ENCODE measurements at places on chromosomes 5 and 9.

GRCh38 chr9:114504341-114505186, 709 bp downstream of the WHRN start:
- peak; percentile 47 for DNase-seq

DNA sequence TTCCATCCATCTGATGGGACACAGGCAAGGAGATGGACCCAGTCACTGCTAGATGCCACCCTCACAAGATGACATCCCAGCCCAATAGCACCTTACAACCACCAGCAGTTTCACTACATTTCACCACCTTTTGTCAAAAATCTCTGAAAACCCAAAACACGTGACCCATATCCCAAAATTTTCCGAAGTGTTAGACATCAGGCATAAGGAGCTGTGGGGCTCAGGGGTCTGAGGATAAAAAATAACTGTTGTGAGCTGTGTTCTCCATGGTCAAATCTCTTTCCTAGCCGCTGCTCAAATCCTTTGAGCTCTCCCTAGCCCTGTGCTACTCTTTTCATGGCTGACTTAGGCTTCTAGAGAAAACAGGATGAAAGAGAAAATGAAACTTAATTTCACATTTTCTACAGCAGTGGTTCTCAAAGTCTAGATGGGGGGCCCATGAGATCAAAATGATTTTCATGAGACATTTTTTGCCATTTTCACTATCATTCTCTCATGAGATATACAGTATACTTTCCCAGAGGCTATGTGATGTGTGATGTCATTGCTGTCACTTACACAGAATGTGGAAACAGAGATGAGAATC, 40.7 kb downstream of the TIMD4 start:
- DNase-seq = no peak

GRCh38 chr5:73612799-73613198, 13.2 kb upstream of the ARHGEF28 start:
- no peak for DNase-seq

DNA sequence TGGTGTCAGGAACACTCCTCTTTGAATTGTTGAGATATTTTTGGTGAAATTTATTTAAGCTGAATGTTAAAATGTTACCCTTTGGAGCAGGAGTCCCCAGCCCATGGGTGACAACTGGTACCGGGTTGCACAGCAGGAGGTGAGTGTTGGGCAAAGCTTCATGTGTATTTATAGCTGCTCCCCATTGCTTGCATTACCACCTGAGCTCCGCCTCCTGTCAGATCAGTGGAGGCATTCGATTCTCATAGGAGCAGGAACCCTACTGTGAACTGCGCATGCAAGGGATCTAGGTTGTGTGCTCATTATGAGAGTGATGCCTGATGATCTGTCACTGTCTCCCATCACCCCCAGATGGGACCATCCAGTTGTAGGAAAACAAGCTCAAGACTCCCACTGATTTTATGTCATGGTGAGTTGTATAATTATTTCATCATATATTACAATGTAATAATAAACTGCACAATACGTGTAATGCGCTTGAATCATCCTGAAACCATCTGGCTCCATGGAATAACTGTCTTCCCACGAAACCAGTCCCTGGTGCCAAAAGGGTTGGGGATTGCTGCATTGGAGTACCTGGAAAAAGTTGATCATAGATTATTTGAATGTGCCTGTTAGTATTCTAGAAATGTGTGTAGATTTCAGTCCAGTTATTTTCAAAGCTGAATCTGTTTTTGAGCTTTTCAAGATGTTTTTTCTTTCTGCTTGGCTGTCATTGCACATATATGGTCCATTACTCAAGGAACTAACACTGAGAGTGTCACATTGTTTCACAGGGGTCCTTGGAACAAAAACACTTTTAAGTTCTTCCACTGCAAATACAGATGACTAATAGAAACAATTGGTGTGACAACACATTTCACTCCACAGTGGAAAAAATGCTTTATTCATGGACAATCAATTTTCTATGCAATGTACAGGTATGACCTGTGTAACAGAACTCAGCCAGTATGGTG, 104.6 kb upstream of the TNFAIP8 start:
- no peak for DNase-seq

DNA sequence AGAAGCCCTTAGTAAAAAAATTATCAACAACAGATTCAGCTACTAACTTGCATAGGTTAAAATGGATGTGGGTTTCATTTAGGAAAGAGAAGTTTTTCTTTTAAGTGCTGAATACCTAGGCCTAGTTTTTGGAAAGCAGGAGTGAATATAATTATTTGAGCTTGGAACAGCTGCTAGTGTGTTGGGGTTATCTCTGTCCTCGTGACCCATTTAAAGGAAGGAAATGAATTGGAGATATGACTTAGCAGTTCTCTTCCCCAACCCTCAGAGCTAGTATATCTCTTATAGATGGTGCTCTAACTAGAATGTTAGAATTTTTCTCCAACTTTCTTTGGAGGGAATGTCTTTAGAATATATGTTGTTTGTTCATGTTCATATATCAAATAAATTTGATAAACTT, 38.6 kb downstream of the ZNF366 start:
- no peak for DNase-seq

DNA sequence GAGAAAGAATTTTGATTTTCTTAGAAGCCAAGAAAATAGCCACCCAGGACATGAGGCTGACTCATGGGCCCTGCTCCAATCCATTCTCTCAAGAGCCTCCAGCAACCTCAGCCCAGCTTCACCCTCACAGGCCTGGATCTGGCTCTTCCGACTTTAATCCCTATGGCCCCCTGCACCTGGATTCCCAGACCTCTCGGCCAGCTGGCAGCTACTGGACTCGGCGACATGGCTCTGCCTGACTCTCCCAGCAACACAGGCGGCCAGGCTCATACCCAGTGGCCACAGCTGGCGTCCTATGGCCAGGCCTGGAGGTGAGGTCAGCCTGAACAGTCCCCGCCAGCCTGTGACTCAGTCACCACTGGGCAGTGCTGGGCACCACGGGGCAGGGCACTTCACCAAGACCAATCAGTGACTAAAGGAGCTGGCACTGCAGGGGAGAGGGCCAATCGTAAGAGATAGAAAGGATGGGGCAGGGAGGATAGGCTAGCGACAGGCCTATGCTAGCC, 6.2 kb upstream of the PDLIM4 start:
- DNase-seq = no peak

DNA sequence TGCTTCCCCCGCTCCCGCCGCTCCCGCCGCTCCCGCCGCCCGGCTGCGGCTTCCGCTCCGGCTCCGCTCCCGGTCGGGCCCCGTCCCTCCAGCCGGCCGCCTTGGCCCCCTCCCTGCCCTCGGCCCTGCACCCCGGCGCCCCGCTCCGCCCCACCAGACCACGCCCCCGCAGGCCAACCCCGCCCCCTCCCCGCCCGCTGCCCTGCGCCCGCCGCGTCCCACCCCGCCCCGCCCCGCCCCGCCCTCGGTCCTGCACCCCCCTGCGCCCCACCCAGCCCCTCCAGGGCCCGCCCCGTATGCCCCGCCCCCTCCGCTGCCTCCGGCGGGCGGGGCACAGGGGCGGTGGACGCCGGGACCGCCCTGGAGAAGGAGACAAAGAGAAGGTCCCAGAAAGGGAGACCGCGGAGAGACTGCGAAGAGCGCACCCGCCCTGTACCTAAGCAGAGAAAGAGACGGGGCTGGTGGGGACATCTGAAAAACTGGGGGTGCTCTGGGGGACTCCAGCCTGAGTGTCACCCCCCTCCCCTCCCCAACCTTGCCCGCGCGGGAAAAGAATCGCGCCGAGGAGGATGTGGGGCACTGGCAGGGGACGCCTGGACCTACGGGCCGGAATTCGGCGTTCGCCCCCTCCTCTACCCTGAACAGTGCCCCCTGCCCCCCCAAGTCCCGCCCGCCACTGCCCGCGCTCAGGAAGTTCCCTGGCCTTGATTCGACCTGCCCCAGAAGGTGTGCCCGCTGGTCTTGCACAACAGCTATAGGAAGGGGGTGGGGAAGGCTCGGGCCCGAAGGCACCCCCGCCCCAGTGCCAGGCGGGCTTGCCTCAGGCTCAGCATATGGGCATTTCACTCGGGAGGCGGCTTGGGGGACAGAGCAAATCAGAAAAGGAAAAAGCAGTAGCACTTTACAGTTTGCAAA, 42.8 kb upstream of the STXBP1 start:
- DNase-seq = peak; percentile 79

DNA sequence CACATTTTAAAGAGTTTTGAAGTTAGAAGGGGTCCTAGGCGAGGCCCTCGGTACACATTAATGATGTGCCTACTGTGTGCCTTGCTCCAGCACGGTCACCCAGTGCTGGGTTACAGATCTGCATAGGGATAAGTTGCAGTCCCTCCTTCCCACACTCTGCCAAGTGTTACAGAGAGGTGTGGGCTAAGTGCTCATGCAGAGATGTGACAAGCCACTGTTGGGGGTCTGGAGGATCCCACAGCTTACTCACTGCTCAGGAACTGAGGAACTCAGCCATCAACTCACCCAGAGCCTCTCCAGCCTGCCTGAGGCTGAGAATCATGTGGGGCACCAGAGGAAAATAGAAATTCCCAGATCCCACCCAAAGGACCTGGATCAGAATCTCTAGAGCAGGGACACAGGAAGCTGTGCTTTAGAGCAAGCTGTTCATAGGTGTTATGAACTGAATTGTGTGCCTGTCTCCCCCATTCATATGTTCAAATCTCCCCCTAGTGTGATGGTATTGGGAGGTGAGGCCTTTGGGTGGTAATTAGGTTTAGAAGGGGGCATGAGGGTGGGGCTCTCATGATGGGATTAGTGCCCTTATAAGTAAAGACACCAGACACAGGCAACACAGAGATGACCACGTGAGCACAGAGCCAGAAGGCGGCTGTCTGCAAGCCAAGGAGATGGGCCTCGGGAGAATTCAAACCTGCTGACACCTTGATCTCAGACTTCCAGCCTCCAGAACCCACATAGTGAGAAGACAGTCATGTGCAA, 164.1 kb downstream of the HSD17B3 start:
- no peak for DNase-seq

DNA sequence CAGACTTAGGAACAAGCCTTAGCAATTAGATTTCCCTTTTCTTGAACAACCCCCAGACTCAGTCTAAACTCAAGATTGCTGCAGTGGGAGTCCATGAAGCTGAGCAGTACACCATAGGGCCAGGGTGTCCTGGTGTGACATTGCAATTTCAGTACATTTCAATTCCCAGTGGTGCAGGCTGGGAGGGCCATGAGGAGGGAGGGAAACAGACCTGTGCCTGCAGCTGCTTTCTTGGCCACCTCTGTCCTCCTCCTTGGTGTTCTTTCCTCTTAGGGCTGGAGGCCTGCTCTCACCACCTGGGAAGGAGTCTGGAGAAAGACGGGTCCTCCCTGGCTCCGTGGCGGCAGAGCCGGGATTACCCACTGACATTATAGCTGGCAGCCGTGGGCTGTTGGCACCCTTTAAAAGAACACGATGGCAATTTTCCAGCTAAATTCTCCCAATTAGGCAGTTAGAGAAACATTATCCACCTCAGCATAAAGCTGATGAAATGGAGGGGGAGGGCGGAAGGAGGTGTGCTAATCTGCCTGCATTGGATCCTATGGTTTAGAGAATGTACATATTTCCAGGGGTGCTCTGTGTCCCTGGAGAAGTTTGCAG, 186.4 kb downstream of the SLIT3 start:
- no peak for DNase-seq

DNA sequence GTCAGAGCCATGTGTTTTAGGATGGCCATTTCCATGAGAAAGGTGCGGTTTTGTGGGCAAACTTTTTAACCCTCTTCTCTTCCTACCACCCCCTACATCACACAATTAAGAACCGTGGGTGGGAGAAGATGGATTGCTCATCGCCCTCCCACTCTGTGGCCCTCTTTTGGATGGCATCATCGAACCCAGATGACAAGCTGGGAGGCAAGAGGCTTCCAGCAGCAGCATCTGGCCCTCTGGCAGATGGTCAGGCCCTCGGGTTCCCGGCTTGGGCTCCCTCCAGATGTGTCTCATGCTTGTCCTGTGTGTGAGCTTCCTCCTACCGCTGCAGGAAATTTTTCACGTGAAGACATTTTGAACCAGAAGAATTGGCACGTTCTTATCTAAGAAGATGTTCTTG, 199.9 kb downstream of the EBF1 start:
- no peak for DNase-seq

GRCh38 chr9:38315085-38315595, 77.4 kb upstream of the ALDH1B1 start:
- DNase-seq = no peak

- no peak for DNase-seq
Measured at GRCh38 chr9:112755016-112755427, 4.5 kb downstream of the SNX30 start.

DNA sequence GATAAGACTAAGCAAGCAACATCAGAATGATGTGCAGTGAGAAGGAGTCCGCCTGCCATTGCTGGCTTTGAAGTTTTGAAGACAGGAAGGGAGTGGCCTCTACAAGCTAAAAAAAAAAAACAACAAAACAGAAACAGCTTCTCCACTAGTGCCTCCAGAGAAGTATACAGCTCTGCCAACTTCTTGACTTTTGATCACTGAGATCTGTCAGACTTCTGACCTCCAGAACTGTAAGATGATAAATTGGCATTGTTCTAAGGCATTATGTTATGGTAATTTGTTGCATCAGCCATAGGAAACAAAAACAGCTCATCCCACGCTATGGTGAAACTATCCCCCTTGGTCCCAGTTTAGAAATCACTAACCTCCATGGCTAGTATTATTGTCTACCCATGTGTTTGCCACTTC, 131.0 kb upstream of the VCAN start:
- no peak for DNase-seq

DNA sequence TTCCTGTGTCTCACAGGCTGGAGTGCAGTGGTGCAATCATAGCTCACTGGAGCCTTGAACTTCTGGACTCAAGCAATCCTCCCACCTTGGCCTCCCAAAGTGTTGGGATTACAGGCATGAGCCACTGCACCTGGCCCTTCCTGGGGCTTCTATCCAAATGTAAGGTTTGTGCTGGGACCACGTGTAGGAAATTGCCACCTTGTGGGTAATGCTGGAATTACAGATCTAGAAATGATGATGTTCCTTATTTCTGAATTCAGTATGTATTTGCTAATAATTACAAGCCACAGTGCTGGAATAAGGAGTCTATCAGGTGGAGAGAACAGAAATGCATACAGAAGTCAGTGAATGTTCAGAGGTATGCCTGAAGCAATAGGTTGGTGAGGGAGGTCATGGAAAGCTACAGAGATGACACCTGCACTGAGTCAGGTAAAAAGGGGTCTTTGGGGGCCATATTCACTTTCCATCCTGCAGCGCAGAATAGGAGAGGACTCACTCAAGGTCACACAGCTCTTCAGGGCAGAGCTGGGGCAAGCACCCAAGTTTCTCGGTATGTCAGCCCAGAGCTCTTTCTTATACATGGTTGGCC, 8.8 kb upstream of the IGFBPL1 start:
- DNase-seq = no peak

GRCh38 chr5:174217527-174217926, 172.0 kb downstream of the NSG2 start:
- DNase-seq = no peak

GRCh38 chr9:135387976-135388375, 91.6 kb upstream of the PPP1R26 start:
- no peak for DNase-seq

All from hindlimb muscle (tissue), 1 donor.